ENCODE measurements at places on chromosomes 16 and 17.

DNA sequence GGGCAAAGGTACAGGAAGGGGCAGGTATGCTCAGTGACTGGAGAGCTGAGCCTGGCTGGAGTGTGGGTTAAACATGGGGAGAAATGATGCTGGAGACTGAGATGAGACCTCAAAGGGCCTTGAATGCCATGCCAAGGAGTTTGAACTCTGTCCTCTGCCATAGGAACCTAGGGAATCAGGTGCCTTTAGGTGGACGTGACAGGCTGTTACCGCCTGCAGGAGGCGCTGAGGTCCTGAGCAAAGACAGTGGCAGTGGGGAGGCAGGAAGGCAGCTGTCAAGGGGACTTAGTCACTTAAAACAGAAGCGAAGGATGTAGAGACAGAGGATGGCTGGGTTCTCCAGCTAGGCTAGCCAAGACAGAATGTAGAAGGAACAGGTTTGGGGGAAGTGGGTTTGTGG lies 9.1 kb downstream of the PSMB3 start:
- DNase-seq, result no peak

DNA sequence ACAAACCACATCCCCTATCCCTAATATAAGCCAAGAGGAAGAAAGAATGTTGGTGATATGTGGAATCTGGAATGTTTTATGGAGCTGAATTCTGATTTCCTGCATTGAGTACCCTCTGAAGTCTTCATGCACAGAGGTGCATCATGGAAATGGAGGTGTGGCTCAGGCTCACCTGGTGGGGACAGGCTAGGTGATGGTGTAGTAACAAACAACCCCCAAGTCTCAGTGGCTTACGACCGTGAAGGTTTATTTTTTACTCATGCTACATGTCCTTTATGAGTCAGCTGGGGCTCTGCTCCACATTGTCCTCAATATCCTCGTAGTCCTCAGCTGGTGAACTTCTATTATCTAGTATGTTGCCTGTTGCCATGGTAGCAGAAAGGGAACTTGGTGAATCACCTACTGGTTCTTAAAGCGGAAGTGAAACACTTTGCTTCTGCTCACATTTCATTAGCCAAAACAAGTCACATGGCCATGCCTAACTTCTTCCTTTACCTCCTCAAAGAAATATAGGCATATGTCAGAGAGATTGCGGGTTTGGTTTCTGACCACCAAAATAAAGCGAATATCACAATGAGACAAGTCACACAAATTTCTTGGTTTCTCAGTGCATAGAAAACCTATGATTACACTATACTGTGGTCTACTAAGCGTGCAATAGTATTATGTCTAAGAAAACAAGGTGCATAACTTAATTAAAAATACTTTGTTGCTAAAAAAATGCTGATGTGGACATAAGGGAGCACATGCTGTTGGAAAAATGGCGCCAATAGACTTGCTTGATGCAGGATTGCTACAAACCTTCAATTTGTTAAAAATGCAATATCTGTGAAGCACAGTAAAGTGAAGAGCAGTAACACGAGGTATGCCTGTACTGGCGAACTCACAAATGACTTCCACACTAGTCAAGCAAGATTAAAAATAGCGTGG lies at the start of gene PMFBP1:
TSS of gene PMFBP1 (minus strand) at position 51 of the 930 bp plus-strand sequence. CDS start 947 bp downstream, outside the sequence.
- DNase-seq, result no peak

GRCh38 chr16:9665851-9666271 lies 516.4 kb downstream of the GRIN2A start:
- DNase-seq, result no peak

GRCh38 chr17:7064261-7064660 lies 15.8 kb downstream of the CLEC10A start:
- DNase-seq, result no peak

GRCh38 chr16:86498155-86498670 lies 12.1 kb upstream of the FOXF1 start:
- DNase-seq, result no peak

DNA sequence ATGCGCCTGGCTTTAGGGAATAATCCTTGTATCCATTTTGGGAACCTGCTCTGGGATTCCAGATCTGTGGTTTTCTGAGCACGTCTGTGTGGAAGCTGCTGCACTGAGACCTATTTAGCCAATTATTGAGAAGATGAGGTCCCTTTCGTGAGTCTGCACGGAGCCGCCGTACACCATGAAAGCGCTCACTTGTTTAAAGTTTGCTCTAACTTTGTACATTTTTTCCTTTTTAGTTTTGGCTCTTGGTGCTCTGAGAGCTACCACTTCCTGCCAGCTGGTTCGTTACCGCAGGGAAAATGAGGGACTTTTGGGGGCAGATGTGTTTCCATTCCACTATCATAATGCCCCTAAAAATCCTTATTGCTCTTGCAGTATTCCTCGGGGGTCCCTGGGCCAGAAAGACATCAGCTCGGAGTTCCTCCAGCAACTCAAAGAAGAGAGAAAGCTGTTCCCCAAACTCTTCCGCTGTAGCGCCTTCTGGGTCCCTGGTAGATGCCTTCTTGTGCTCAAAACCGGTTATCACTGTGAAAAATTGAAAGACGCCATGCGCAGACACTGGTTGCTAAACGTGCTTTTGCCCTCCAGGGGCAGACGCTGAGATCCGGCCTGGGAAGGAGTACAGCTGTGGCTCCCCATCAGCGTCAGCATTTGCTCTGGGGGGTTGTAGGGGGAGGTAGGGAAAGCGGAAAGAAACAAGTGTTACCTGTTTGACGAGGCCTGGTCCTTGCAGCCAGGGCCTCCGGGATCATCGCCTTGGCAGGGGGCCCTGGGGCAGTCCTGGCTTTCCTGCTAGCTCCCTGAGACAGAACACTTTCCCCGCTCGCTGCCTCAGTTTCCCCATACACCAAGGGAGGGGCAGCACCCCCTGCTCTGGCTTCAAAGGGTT lies 238.1 kb downstream of the MRTFB start:
- DNase-seq, result no peak

DNA sequence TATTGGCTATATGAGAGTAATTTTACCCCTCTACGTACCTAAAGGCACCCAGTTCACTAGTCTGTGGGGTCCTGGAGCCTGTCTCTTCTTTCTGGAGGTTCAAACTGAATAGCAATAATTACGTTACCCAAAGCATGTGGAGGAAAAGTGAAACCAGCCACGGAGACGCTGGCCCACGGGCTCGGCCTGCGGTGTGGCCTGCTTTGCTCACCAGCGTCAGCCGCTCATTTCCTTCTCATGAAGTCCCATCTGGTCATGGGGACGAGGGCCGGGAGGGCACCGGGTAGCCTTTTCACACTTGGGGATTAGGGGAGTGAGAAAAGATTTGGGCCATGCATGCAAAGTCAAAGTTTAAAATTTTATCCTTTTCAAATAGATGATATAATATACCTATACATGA lies 26.9 kb downstream of the ELAC2 start:
- DNase-seq, result no peak

- DNase-seq, result no peak
These were observed 2.3 kb upstream of the CCL1 start for GRCh38 chr17:34365340-34365739.

GRCh38 chr16:13335879-13336278 lies 434.5 kb downstream of the SHISA9 start:
- no peak for DNase-seq

- DNase-seq, result no peak
These were observed 12.7 kb upstream of the HASPIN start for GRCh38 chr17:3710951-3711383.

- DNase-seq, result no peak
These were observed 57.9 kb downstream of the MYO1D start for GRCh38 chr17:32819035-32819434.

DNA sequence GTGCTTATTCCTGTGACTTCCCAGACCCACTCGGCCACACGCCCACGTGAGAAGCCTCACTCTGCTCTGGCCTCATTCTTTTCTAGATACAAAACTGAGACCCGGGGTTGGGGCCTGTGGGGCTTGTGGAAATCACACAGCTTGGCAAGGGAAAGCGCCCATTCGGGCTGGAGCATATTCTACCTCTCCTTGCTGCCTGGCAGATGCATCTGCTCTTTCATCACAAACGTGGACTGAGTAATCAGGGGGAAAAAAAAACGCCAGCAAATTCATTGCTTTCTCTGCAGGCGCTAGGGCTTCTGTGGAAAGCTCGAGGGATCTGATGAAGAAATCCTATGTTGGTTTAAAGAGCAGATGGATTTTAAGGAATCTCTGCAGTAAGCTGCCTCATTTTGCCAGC lies 44.4 kb downstream of the DNAH9 start:
- DNase-seq, result no peak

- no peak for DNase-seq
These were observed 200.6 kb upstream of the CIBAR2 start for GRCh38 chr16:85312642-85313525.

DNA sequence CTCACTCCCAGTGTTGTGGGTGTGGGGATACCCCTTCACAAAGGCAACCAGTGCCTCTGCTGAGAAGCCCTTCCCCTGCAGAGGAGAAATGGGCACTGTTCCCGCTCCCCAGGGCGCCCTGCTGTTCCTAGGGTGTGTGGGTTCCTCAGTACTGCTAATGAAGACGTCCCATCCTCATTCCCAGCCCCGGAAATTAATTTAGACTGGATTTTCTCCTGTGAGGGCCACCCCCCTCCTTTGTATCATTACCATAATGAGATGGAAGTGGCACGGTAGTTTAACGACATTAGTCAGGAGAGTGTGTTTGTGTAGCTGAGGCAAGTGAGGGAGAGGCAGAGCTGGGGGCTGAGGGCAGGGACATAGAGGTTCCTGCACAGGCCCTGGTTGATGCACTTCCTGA lies 53.2 kb downstream of the PIPOX start:
- DNase-seq, result no peak

- no peak for DNase-seq
These were observed 16.7 kb upstream of the TOB1 start for GRCh38 chr17:50882851-50883250.

DNA sequence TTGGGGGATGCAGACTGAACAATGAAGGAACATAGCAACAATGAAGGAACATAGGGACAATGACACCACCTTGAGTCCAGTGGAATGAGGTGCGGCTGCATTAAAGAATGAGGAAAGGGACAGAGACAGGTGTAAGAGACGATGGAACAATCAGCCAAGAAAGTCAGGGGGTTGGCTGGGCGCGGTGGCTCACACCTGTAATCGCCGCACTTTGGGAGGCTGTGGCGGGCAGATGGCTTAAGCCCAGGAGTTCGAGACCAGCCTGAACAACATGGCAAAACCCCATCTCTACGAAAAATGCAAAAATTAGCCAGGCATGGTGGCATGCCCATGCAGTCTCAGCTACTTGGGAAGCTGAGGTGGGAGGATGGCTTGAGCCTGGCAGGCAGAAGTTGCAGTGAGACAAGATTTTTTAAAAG lies 13.6 kb upstream of the CBFB start:
- no peak for DNase-seq

- peak; percentile 48 for DNase-seq
These were observed 32.6 kb upstream of the TAC4 start for GRCh38 chr17:49880291-49881053.

GRCh38 chr17:72591289-72592241 lies 470.7 kb downstream of the SOX9 start:
- DNase-seq, result no peak

- no peak for DNase-seq
These were observed 16.5 kb downstream of the AP1G1 start for GRCh38 chr16:71792176-71792575.

DNA sequence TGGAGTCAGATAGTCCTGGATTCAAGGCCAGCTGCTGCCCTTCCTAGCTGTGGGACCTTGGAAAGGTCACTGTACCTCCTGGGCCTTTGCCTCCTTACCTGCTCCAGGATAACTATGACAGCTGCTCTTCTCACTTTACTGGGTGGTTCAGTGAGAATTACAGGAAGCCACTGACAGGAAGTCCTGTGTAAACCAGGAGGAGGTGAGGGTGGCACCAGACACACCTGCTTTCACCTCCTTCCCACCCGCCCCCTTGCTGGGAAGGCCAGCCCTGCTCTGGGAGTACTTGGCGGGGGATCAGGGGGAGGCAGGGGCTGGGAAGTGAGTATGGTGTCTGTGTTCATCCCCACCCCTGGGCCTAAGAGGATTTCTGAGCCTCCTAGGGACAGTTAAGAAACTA lies 42.6 kb downstream of the CPNE2 start:
- no peak for DNase-seq

DNA sequence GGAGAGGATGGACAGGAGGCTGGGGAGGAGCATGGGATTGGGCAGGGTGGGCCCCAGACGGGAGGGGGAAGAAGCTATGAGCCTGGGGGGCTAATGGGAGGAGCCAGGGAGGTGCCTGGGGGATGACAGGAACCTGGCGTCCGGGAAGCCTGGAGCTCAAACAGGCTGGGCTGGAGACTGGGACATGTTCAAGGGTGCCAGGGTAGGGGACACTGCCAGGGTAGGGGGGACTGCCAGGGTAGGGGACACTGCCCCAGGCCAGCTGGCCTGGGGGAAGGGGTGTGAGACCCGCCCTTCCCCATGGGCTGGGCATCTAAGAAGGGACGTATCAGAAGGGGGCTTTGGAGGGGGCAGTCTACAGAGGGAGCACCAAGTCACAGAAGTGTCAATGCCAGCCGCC lies 7.0 kb upstream of the FAM83G start:
- no peak for DNase-seq

GRCh38 chr16:85986931-85987749 lies 88.2 kb downstream of the IRF8 start:
- no peak for DNase-seq

GRCh38 chr16:71627731-71628181 lies 1.8 kb downstream of the MARVELD3 start:
- no peak for DNase-seq

DNA sequence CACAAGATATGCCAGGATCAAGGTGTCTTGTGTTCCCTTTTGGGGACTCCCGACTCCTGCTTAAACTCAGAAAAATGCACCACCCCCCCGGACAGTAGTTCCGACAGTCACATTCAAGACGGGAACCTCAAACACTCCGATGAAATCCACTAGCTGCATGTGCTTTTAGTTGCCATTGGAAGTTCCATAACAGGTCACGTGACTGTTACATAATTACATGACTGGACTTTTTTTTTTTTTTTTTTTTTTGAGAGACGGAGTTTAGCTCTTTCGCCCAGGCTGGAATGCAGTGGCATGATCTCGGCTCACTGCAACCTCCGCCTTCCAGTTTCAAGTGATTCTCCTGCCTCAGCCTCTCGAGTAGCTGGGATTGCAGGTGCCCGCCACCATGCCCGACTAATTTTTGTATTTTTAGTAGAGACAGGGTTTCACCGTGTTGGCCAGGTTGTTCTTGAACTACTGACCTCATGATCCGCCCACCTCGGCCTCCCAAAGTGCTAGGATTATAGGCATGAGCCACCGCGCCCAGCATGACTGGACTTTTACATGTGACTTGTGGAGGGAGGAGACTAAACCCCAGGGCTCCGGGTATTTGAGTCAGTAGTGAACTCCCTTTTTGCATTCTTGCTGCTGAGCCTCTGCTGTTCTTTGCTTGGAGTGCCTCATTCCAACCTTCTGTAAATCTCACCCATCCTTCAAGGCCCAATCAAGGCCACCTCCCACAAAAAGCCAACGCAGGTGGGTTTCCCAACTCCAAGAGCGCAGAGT lies 1.6 kb downstream of the SIRT7 start:
- no peak for DNase-seq
